Skeletal muscle cell (primary cell): ENCODE measurements at places on chromosomes 11 and 22.

GRCh38 chr11:18225913-18226312 lies 10.7 kb downstream of the SAA4 start:
- DNase-seq, result no peak

- DNase-seq, result no peak
These were observed 38.1 kb upstream of the CHRM4 start for GRCh38 chr11:46429717-46430116.

DNA sequence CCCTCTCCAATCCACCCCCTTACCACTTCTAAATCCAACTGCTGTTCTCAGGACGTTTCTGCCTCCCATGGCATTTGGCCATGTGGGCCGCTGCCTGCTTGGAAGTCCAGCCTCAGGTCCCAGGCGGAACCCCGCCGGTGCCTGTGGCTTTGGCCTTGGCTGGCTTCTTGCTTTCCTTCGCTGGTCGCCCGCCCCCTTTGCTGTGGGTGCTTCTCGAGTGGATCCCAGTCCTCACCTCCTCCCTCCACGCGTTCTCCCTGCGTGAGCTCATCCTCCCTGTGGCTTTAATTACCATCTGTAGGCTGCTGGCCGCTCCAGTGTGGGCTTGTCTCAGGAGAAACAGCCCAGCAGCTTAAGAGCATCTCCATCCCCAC lies 111.7 kb downstream of the NECTIN1 start:
- DNase-seq, result no peak

DNA sequence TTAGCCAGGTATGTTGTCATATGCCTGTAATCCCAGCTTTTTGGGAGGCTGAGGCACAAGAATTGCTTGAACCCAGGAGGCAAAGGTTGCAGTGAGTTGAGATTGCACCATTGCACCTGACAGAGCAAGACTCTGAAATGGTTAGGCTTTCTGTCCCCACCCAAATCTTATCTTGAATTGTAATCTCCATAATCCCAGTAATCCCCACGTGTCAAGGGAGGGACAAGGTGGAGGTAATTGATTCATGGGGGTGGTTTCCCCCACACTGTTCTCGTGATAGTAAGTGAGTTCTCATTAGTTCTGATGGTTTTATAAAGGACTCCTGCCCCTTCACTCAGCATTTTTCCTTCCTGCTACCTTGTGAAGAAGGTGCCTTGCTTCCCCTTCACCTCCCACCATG lies 37.6 kb upstream of the GLYAT start:
- no peak for DNase-seq

- DNase-seq, result no peak
These were observed 14.4 kb downstream of the OAF start for GRCh38 chr11:120224972-120225909.
